ENCODE measurements at places on chromosomes 7 and 10. TPM values are rescaled to one million over a fixed set of nuclear protein-coding genes. Genes with fewer than 3 reads are reported as not detected.

Gene MMP21
- 0.20 TPM for total RNA-seq

Gene TACR2
- total RNA-seq: 0.10 TPM

Gene FRAT2
- total RNA-seq: 10.7 TPM

Gene HGF
- total RNA-seq: 4.7 TPM

- no peak for DNase-seq
Measured at GRCh38 chr10:63133821-63134557, 861 bp downstream of the NRBF2 start.

GRCh38 chr10:79052291-79053080 lies 16.3 kb upstream of the ZMIZ1 start:
- no peak for DNase-seq

DNA sequence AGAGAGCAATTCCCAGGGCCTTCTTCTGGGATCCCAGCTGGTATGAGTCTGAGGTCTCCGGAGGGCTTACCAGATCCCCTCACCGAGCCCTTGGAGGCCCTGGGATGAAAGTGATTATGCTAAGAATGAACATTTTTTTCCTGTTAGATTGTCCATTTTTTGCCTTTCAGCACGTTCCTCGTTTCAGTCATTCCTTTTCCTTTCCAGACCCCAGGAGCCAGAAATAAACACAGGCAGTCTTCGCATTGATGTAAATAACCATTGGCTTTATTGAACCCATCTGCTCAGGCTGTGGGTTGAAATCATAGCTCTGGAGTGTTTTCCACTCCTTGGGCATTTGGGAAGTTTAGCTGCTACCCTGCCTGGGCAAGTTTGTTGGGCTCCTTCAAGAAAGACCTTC lies 320.9 kb upstream of the AUTS2 start:
- DNase-seq: peak; percentile 63

DNA sequence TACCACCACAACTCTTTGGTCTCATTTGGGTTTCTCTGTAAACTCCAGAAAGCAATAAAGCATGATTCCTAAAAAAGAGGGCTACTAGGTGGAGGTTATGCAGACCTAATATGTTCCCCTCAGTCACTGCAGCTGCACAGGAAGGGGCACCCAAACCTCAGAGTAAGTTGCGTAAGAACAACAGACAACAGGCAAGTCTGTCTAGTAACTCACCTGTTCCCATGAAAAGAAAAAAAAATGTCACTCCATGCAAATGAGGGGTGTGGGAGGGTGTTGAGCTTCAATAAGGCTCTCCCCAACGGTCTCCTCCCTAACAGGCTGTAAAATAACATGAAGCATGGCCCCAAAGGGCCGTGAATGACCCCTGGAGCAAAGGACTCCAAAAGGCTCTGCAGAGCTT lies 461.4 kb downstream of the KCNMA1 start:
- DNase-seq: no peak

- DNase-seq: no peak
Measured at GRCh38 chr10:86349474-86349873, 17.1 kb downstream of the GRID1 start.

DNA sequence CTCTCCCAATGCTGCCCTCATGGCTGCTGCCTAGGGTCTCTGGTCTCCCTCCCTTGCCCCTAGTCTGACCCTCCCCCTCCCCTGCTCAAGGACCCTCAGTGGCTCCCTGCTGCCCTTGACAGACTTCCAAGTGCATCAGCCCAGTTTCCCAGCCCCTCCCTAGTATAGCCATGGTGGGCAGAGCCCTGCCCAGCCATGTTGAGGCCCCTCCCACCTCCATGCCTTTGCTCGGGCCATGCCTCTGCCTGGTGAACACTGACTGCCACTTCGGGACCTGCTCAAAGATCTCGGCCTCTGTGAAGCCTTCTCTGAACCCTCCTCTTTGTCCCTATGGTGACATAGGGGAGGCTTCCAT lies 73.2 kb downstream of the MYL10 start:
- no peak for DNase-seq

- DNase-seq: no peak
Measured at GRCh38 chr10:5902511-5903274, 12.7 kb downstream of the FBH1 start.

- DNase-seq: no peak
Measured at GRCh38 chr10:60948851-60949250, 4.9 kb upstream of the RHOBTB1 start.
